ENCODE measurements at places on chromosomes 1 and 21. TPM values are rescaled to one million over a fixed set of nuclear protein-coding genes. Genes with fewer than 3 reads are reported as not detected.

GRCh38 chr1:112905395-112906149 is 50.4 kb downstream of the SLC16A1 start:
- H3K36me3 ChIP-seq: no peaks in the 10 kb centered on the region
- H3K4me3 ChIP-seq: no peak overlapping the region
- H3K27me3 ChIP-seq: no peaks in the 10 kb centered on the region
- no peak overlapping the region for H3K27ac ChIP-seq

GRCh38 chr1:219959540-219960203 is 31.3 kb upstream of the SLC30A10 start:
- no peak overlapping the region for H3K4me3 ChIP-seq
- H3K27ac ChIP-seq: no peak overlapping the region
- H3K36me3 ChIP-seq: no peaks in the 10 kb centered on the region
- no peaks in the 10 kb centered on the region for H3K27me3 ChIP-seq
- H3K4me1 ChIP-seq: no peaks in the 10 kb centered on the region

- DNase-seq: no peak
- no peak overlapping the region for H3K4me3 ChIP-seq
- no peak overlapping the region for H3K27ac ChIP-seq
- H3K36me3 ChIP-seq: no peaks in the 10 kb centered on the region
- no peaks in the 10 kb centered on the region for H3K4me1 ChIP-seq
Measured at GRCh38 chr21:46038341-46038829, 56.8 kb downstream of the COL6A1 start.

DNA sequence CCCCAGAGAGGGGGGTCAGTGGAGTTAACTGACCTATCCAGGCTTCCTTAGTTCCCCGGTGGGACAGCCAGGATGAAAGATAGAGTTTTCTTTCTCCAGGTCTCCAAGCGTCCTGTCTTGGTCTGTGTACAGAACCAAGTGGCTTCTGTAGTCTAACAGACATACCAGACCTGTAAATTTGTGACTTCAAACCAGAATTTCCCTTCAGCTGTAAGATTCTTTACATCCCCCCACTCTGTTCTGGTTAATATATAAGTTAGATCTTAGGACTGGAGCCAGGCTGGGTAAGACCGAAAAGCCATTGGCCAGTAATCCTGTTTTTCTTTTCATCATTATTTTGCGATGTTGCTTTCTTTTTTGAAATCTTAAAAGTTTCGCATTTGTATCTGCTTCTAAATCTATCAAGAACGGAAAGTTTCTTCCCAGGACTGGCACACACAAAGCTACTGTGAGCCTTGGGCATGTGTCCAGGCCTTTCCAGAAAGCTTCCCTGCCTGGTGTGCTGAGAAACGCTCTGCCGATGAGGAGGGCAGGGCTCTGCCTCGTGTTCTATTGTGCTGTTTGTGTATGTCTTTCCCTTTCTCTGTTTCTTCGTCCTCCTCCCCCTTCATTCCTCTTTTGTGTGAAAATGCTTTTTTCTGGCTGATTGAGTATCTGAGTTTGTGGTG is 72.3 kb downstream of the RGL1 start:
- no peak overlapping the region for H3K27ac ChIP-seq
- H3K4me1 ChIP-seq: peaks cover 10% of the 10 kb centered on the region
- no peaks in the 10 kb centered on the region for H3K36me3 ChIP-seq
- H3K27me3 ChIP-seq: no peaks in the 10 kb centered on the region
- H3K4me3 ChIP-seq: no peak overlapping the region
- peak; percentile 19 for DNase-seq

GRCh38 chr1:210624722-210625121 is 296.0 kb downstream of the HHAT start:
- no peaks in the 10 kb centered on the region for H3K36me3 ChIP-seq
- no peak overlapping the region for H3K27ac ChIP-seq
- H3K27me3 ChIP-seq: no peaks in the 10 kb centered on the region
- no peak overlapping the region for H3K4me3 ChIP-seq

- H3K27me3 ChIP-seq: no peaks in the 10 kb centered on the region
- no peak overlapping the region for H3K4me3 ChIP-seq
- no peaks in the 10 kb centered on the region for H3K4me1 ChIP-seq
- DNase-seq: peak; percentile 87
- no peak overlapping the region for H3K27ac ChIP-seq
- H3K36me3 ChIP-seq: no peaks in the 10 kb centered on the region
Measured at GRCh38 chr1:36650200-36651065, 167.7 kb upstream of the CSF3R start.

DNA sequence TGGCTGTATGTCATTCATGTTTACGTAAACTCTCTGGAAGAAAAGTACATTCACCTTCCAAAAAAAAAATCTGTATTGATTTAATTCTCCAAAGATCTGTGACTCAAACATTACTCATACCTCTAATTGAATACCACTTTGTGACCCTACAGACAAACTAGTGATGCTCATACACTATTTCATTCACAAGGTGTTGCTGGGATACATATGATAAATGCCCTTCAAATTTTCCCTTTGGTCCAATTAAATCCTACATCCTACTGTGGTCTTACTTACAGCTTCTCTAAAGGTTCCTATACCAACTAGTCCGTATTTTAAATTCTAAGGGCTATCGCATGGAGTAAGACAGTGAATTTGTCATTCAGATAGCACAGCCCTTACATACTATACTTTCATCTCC is 26.8 kb upstream of the CADM3 start:
- DNase-seq: no peak
- no peaks in the 10 kb centered on the region for H3K36me3 ChIP-seq
- H3K4me3 ChIP-seq: no peak overlapping the region
- no peaks in the 10 kb centered on the region for H3K4me1 ChIP-seq
- no peak overlapping the region for H3K27ac ChIP-seq
- no peaks in the 10 kb centered on the region for H3K27me3 ChIP-seq

DNA sequence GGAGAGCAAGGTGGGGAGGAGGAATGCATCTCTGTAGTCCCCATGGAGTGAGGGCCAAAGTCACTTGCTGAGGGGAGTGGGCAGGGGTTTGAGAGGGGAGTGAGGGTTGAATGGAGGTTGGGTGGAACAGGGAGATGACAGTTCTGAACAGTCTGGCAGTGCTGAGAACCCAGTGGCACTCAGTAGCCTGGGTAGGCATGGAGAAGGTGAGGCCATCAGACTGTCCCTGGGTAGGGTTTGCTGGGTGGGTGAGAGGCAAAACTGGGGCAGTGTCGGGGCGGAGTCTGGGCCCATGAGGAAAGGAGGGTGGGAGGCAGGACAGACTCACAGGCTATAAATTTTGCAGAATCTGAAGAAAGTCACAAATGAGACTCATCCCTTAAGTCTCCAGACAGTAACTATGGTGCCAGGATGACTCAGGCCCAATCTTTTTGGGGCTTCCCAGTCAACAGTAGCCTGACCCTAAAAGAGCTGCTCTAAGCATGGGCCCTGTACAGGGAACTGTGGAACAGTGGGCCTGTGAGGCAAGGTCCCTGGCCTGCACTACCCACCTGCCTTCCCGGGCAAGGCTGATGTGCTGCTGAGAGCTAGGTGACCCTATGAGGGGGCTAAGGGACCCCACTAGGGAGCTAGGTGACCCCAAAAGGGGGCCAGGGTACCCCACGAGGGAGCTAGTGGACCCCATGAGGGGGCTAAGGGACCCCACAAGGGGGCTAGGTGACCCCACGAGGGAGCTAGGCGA is 51.0 kb upstream of the DMRTB1 start:
- no peaks in the 10 kb centered on the region for H3K4me1 ChIP-seq
- DNase-seq: no peak
- H3K27ac ChIP-seq: no peak overlapping the region
- no peak overlapping the region for H3K4me3 ChIP-seq
- H3K36me3 ChIP-seq: no peaks in the 10 kb centered on the region
- H3K27me3 ChIP-seq: no peaks in the 10 kb centered on the region

DNA sequence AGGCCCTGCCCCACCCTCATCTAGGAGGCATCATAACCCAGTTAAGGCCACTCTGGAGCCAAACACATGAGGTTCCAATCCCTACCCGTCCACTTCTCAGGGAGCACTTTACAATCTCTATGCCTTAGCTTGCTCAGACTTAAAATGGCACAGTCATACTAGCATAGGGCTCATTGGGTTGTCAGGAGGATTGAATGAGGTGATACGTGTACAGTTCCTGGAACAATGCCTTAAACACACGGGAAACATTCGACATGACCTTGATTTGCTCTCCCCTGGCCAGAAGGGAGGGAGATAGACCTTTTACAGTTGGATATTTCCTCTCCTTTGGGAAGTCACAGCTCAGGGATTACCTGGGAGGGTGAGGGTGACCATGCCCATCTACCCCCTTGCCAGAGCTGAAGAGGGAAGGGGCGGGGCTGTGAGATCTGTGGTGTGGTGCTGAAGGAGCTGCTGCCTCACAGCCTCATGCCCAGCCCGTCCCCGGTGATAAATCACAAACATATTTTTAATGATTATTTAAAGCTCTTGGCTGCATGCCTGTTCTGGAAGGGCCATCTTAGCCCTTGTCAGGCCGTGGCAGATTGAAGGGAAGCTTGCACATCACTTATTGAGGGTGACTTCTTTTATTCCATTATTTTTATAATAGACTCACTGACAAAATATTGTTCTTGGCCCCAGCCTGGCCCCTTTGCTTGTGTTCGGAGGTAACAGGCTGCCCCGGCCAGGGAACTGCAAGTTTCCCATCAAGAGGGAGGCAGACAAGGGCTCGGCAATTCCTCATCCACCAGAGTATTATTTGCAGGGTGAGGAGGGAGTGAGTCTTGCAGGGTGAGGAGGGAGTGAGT is 83.4 kb downstream of the FOXD2 start:
- no peaks in the 10 kb centered on the region for H3K27me3 ChIP-seq
- no peak overlapping the region for H3K4me3 ChIP-seq
- H3K27ac ChIP-seq: no peak overlapping the region
- no peaks in the 10 kb centered on the region for H3K4me1 ChIP-seq

GRCh38 chr1:73820843-73821242 is 377.1 kb downstream of the LRRIQ3 start:
- DNase-seq: no peak
- no peak overlapping the region for H3K4me3 ChIP-seq
- no peaks in the 10 kb centered on the region for H3K4me1 ChIP-seq
- H3K27ac ChIP-seq: no peak overlapping the region
- H3K27me3 ChIP-seq: no peaks in the 10 kb centered on the region
- H3K36me3 ChIP-seq: no peaks in the 10 kb centered on the region

- DNase-seq: no peak
- H3K36me3 ChIP-seq: no peaks in the 10 kb centered on the region
- H3K4me3 ChIP-seq: no peak overlapping the region
- H3K27me3 ChIP-seq: no peaks in the 10 kb centered on the region
Measured at GRCh38 chr1:9280015-9280860, 12.5 kb upstream of the SPSB1 start.

DNA sequence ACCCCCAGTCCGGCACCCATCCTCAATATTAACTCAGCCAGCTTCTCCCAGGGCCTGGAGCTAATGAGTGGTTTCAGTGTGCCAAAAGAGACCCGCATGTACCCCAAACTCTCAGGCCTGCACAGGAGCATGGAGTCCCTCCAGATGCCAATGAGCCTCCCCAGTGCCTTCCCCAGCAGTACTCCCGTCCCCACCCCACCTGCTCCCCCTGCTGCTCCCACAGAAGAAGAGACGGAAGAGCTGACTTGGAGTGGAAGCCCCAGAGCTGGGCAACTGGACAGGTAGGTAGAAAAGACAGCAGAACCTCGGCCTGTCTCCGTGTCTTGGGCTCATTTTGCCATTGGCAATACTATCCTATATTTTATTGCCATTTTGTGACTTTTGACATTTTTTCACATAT is 45.4 kb upstream of the IPO9 start:
- no peaks in the 10 kb centered on the region for H3K36me3 ChIP-seq
- no peaks in the 10 kb centered on the region for H3K27me3 ChIP-seq
- H3K27ac ChIP-seq: no peak overlapping the region
- no peak for DNase-seq

DNA sequence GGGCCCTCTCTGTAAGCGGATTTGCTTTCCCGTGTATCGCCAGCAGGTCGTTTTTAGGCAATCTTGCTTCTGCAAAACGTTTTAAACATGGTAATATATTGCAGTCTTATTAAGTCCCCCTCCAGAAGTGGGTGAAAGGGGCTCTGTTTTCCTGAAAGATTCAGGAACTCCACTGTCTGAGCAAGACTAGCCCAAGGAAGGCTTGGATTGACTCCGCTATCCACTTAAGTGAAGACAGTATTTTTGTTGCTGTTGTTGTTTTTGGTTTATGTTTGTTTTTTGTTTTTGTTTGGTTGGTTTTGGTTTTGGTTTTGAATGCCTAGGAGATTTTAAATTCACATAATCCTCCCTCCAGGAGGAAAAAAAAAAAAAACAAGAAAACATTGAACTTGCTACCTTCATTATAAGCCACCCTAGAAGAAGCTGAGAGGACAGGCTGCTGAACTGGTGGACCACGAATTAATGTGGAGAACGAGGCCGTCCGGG is 29.1 kb upstream of the NFIA start:
- H3K4me3 ChIP-seq: peak overlapping the region; percentile 37
- peaks cover 22% of the 10 kb centered on the region for H3K4me1 ChIP-seq
- no peaks in the 10 kb centered on the region for H3K36me3 ChIP-seq
- DNase-seq: no peak

- H3K4me3 ChIP-seq: no peak overlapping the region
- H3K36me3 ChIP-seq: no peaks in the 10 kb centered on the region
- DNase-seq: no peak
- peaks cover 7% of the 10 kb centered on the region for H3K4me1 ChIP-seq
- H3K27ac ChIP-seq: no peak overlapping the region
- no peaks in the 10 kb centered on the region for H3K27me3 ChIP-seq
Measured at GRCh38 chr1:84361796-84362195, 36.5 kb upstream of the DNASE2B start.

- H3K27me3 ChIP-seq: no peaks in the 10 kb centered on the region
- no peaks in the 10 kb centered on the region for H3K4me1 ChIP-seq
- H3K36me3 ChIP-seq: no peaks in the 10 kb centered on the region
- peak; percentile 54 for DNase-seq
Measured at GRCh38 chr1:85109475-85109874, 61.2 kb upstream of the MCOLN3 start.

The TMPRSS15 gene
- not detected for total RNA-seq

The CNIH3 gene
- total RNA-seq: 3.0 TPM

Data from pancreas (tissue), 10 donors.